ENCODE measurements at places on chromosomes 2 and 18.

GRCh38 chr2:120937686-120938044 is 202.0 kb downstream of the GLI2 start:
- DNase-seq = no peak

DNA sequence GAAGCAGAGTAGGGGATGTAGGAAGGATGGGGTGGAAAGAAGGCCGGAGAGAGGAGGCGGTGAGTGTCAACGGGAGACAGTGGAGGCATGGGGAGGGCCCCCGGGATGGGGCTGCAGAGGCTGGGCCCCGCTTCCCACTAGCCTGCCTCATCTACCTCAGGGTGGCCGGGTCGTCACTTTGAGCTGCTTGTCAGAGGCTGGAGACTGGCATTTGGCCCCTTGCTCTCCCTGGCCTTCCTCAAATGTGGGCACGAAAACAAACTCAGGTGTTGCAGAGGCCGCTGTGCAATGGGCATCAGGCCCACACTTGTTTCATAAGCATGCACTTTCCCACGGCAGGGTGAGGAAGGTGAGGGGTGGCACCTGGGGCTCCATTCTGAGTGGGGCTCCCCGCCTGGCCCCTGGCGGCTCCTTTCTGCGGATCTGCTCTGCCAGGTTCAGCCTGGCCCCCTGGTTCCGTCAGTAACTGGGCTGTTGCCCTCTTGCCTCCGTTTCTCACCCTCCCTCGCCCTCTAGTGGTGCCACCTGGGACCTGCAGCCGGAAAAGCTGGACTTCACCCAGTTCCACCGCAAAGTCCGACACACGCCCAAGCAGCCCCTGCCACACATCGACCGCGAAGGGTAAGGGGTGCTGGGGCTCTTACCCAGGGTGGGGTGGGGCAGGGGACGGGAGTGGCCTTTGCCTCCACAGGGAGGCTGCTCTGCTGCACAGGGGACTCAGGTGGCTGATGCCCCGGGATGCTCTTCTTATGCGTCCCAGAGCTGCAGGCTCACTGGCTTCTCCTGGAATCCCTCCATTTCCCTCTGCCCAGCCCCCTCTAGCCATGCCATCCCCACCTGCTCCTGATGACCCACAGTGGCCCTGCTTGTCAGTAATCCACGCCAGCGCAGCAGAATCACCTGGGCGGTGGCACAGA is 125.4 kb downstream of the CTIF start:
- DNase-seq = no peak

GRCh38 chr2:17079262-17079661 is 413.6 kb upstream of the CYRIA start:
- DNase-seq = no peak

- DNase-seq = no peak
These were observed 51.0 kb upstream of the EML4 start for GRCh38 chr2:42117923-42118753.

DNA sequence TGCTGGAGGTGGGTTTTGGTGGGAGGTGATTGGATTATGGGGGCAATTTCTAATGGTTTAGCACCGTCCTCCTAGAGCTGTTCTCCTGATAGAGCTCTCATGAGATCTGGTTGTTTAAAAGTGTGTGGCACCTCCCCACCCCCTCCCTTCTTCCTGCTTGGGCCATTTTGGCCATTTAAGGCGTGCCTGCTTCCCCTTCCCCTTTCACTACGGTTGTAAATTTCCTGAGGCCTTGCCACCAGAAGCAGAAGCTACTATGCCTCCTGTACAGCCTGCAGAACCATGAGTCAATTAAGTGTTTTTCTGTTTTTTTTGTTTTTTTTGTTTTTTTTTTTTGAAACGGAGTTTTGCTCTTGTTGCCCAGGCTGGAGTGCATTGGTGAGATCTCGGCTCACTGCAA is 335.7 kb upstream of the HS6ST1 start:
- DNase-seq = no peak

- DNase-seq = no peak
These were observed 1462.8 kb upstream of the LRRTM1 start for GRCh38 chr2:81767187-81767912.

- no peak for DNase-seq
These were observed 283.3 kb upstream of the VWC2L start for GRCh38 chr2:214127571-214127970.

GRCh38 chr2:219542931-219543595 is 546 bp downstream of the CHPF start:
- DNase-seq = no peak

GRCh38 chr2:120945832-120946499 is 210.3 kb downstream of the GLI2 start:
- no peak for DNase-seq

DNA sequence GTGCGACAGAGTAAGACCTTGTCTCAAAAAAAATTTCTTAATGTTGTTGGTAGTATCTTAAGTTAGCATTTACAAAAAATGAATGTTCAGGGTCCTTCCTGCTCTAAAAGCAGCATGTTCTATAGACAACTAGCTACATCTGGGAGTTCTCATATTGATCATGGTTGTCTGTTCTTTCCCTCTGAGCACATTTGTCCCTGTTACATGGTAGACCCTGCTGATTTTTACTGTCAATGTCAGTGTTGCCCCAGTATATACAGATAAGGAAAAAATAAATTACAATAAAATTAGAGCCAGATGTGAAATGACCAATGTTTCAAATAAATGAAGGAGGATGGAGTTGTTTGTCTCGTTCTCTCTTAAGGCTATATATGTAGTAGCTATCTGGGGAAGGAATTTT is 63.2 kb downstream of the KCMF1 start:
- DNase-seq = no peak

DNA sequence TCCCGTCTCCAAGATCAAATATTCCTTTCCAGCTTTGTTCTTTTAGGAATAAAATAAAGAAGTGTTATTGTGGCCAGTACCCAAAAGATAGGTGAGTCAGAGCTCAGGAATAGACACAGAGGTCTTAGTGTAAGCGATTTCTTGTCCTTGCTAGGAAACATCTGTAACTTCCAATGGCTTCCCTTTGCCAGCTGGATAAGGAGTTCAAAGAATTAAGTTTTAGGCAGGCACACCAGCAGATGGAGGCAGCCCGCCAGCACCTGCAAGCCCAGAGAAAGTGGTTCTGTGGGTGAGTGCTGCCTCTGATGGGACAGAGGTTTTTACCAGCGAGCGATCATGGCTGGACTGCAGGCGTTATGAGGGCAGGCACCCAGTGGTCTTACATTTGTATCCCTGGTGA is 125.4 kb downstream of the MGAT5 start:
- DNase-seq = no peak

DNA sequence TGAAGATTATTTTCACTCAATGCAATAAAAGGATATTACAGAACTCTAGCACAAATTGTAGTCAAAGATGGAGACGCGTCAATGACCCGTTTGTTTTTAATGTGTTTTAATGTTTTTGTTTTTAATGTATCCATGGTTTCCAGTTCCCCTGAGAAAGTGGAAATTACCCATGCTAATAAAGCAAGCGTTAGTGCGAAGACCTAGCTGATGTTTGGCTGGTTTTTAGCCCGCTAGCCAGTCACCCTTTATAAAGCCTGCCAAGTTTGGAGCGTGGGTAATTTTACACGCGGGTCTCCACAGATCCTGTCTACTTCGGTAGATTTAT is 430 bp upstream of the CHMP1B start:
- no peak for DNase-seq

GRCh38 chr2:63544017-63544627 is 44.2 kb downstream of the WDPCP start:
- DNase-seq = no peak

- DNase-seq = no peak
These were observed 375.0 kb downstream of the RNF144A start for GRCh38 chr2:7292154-7292691.

DNA sequence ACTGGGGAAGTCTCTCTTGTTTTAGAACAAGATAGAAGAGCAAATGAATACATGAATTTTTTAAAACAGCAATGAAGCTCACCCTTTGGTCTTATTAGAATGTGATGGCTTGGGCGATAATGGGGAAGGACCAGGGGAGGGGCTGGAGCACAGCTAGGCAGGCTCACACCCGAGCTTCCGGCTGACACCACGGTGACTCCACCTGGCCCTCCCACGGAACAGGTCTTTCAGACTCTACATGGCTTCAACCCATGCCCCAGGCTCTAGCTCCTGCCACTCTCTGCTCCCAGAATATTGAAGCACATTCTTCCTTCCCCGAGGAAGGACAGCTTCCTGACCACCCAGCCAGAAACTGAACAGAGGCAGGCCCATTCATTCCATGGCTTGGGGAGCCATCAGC is 127.5 kb upstream of the AGAP1 start:
- no peak for DNase-seq

DNA sequence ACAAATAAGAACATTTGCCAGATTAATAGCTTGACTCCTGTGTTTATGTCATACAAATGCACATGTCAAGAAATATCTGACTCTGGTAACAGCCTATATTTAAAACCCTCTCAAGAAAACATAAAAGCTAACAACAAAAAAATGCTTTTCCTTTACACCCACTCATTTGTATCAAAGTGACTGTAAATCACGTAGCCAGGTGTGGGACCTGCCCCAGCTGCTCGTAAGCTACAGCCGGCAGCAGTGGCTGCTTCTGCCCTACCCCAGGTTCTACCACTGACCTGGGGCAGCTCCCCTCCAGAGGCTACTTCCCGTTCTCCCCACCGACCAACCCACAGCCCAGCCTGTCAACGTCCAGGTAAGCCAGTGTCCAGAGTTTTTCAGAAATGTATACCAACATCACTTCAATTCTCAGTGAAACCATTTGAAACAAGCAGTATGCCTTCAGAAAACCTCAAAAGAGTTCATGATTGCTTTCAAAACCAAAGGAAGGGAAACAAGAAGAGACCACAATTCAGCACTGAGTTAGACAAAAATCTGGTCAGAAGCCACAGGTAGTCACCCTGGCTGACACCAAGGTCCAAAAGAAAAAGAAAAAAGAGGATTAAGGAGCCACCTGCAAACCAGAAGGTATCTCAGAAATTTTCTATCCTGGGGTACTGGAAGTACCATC is 40.4 kb downstream of the KIDINS220 start:
- DNase-seq = no peak

DNA sequence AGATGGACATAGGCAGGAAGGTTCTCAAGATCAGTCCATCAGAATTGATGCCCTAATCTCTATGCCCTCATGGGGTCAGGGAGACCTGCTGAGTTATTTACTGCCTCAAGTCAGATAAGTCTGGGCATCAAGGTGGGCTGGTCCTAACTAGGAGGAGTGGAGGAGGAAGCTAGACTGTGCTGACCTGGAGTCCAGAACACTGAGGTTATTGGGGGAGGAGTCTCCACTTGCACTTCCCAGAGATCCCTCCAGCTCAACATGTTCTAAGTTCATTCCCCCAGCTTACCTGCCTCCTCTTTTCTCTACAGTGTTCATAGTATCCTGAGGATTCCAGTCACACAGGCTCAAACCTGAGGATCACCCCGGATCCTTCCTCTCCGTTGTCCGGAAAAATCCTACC is 19.3 kb downstream of the EVA1A start:
- DNase-seq = no peak

GRCh38 chr2:75547345-75548035 is 13.2 kb downstream of the EVA1A start:
- DNase-seq = no peak

- DNase-seq = no peak
These were observed 207.1 kb downstream of the ACKR3 start for GRCh38 chr2:236776695-236777251.

GRCh38 chr2:234292205-234292961 is 204.5 kb downstream of the ARL4C start:
- DNase-seq = no peak

DNA sequence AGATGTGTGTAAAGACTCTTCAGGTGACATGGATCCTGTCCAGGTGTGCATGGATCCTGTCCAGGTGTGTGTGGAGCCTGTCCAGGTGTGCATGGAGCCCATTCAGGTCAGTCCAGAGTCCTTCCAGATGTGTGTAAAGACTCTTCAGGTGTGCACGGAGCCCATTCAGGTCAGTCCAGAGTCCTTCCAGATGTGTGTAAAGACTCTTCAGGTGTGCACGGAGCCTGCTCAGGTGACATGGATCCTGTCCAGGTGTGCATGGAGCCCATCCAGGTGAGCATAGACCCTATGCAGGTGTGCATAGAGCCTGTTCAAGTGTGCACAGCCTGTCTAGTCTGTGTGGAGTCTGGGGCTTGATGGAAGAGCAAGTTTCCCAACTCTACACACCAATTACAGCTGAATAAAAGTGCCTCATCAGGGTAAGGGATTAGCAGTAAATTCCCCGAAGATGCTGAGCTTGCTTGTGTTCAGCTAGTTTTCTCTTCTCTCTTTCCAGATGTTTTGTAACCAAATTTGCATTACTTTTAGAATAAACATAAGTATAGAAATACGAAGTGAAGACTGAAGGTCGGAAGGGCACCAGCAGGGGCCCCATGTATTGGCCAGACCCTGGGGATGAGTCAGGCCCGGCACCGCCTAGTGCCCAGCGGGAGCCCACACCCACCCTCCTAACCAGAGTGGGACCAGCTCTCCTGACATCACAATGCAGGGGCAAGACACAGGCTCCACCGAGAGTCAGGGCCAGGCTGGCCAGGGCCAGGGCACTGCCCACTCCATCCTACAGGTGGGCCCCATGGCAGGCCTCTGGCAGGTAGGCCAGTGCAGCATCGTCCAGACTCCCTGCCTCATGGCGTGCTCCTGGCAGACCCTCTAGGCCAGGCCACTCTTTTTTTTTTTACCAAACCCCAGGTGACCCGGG is 38.6 kb upstream of the GPC1 start:
- DNase-seq = no peak

DNA sequence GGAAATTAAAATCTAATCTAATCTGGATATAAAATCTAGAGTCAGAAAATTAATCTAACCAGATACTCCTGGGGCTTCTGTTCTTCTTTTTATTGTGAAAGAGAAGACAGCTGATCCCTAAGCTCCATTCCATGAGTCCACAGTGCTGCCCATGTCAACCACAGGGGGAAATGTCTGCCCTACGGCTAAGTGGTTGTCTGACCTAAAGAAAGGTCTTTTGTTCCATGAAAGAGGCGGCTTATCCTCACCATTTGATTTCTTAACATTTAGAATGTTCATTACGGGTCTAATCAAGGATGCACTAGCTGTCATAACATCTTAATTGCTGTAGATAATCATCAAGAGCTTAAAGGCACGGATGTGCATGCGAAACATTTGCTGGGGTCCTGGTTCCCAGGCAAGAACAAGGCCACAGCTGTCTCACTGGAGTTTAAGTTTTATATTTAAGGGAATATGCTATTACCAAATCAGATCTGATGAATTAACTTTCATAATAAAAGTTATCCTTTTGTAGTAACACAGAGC is 162.6 kb downstream of the PAX3 start:
- no peak for DNase-seq

GRCh38 chr2:210626849-210627248 is 70.5 kb downstream of the CPS1 start:
- no peak for DNase-seq

DNA sequence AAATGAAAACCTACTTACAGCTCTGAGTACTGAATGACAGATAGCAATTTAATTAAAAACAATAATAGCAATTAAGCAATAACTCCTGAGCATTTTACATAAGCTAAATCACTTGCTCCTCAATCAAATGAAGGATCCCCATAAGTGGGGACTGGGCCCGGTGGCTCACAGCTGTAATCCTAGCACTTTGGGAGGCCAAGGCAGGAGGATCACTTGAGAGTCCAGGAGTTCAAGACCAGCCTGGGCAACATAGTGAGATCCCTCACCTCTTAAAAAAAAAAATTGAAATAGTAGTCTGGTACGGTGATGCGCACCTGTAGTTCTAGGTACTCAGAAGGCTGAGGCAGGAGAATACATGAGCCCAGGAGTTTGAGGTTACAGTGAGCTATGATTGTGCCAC is 13.4 kb downstream of the STAM2 start:
- DNase-seq = no peak

- DNase-seq = no peak
These were observed 42.5 kb downstream of the FER1L5 start for GRCh38 chr2:96684883-96685576.

Measured in stimulated activated CD8-positive, alpha-beta memory T cell treated with anti-CD3 and anti-CD28 coated beads, Interleukin-12 subunit alpha, Interleukin-12 subunit beta, amount 100 ng/mL, for 4 hours (primary cell).